ENCODE measurements at places on chromosomes 5 and 9. TPM values are rescaled to one million over a fixed set of nuclear protein-coding genes. Genes with fewer than 3 reads are reported as not detected.

GRCh38 chr9:16058131-16058549 is 505.3 kb downstream of the CCDC171 start:
- no peak overlapping the region for H3K27ac ChIP-seq
- H3K27me3 ChIP-seq, result no peaks in the 10 kb centered on the region
- no peaks in the 10 kb centered on the region for H3K36me3 ChIP-seq
- DNase-seq, result no peak

DNA sequence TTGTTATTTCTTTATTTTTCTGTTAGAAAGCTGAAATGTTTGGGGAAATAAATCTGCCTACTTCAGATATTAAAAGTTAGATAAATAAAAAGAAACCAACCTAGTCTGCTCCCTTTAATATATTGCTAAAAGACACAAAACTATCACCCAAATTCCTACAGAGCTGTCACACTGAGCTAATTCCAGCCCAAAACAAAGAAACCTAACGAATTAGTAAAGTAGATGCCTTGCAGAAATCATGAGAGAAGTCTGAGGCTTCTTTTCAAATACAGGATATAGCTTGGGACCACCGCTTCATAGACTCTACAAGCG is 122.2 kb upstream of the LMX1B start:
- DNase-seq, result no peak

- DNase-seq, result no peak
- no peaks in the 10 kb centered on the region for H3K4me1 ChIP-seq
- no peak overlapping the region for H3K27ac ChIP-seq
- H3K27me3 ChIP-seq, result no peaks in the 10 kb centered on the region
- no peaks in the 10 kb centered on the region for H3K36me3 ChIP-seq
Observed at GRCh38 chr5:31730139-31730538, 91.2 kb downstream of the PDZD2 start.

- H3K27ac ChIP-seq, result no peak overlapping the region
- no peaks in the 10 kb centered on the region for H3K27me3 ChIP-seq
- no peaks in the 10 kb centered on the region for H3K4me1 ChIP-seq
- H3K36me3 ChIP-seq, result no peaks in the 10 kb centered on the region
- DNase-seq, result no peak
Observed at GRCh38 chr5:40043916-40044315, 619.1 kb upstream of the DAB2 start.

Gene FXN
- 9.1 TPM for total RNA-seq

Gene SHROOM1
- total RNA-seq, result 10.7 TPM

Gene PRR7
- 2.6 TPM for total RNA-seq

Gene POU5F2
- 0.79 TPM for total RNA-seq

Gene SLC36A3
- not detected for total RNA-seq
